CD4-positive, alpha-beta T cell treated with Interleukin-1 beta for 1 hour (primary cell): ENCODE measurements at places on chromosomes 12 and 14.
A peak's percentile ranks its signal among the peaks of the same experiment; 100 is the strongest.

GRCh38 chr12:1650260-1650977 is 21.4 kb downstream of the WNT5B start:
- no peak for DNase-seq

GRCh38 chr12:119060847-119061796 is 79.8 kb downstream of the SRRM4 start:
- DNase-seq: no peak

GRCh38 chr12:27456618-27457017 is 10.1 kb downstream of the SMCO2 start:
- no peak for DNase-seq

- no peak for DNase-seq
These were observed 93.5 kb upstream of the ETV6 start for GRCh38 chr12:11555743-11556625.

DNA sequence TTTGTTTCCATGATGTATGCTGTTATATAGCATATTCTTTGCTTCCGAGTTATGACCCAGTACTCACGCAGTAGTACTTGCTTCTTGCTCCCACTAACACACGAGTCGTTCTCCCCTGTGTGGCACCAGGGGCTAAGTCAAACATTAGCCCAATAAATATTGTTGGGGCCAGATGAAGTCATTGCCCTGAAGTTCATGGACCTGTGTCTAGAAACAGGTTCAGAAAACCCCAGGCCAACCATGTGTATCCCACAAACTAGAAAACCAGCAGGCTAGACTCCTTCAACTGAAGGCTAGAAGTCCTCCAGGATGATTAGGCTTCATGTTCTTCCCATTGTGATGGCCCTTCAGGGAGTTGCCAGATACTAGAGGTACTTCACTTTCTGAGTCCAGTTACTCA is 198.2 kb upstream of the RBM19 start:
- DNase-seq: no peak

DNA sequence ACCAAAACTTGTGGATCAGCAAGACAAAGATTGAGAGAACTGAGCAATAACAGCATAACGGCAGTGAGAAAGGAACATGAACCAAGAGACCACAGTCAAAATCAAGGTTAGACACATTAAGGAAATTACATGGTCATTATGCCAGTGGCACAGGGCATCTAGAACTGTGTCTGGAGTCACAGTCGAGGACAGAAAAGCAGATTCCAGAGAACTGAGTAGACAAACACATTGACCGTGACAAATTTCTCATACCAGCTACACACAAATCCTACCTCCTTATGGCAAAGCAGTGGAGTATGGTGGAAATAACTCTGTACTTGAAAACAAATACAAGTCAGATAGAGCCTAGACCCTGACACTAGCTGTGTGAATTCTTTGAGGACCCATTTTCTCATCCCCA is 367.3 kb downstream of the DUSP6 start:
- no peak for DNase-seq

DNA sequence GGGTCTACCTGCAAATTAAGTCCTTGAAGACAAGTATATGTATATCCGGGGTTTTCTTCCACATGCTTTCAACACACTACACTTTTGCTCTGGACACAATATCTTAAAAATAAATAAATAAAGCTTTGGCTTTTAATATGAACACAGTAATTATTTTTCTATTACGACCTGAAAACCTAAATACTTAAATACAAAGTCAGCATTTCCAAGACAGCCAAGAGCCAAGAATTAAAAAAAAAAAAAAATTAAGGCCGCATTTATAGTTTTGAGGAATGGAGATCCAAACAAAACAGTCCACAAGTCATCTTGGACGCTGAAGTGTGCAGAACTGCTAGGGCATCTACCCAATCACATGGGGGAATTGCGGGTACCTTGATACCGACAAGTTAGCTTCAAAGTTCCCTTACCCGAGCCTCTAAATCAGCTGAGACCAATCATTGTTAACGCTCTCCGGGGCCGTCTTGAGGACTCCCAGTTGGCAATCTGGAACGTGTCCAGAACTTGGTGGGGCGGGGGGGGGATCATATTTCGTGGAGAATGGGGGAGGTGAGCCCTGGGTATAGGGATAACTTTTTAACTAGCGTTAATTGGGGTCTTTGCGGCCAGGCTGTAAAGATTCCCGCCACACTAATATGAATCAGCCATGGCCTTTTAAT is 731 bp upstream of the PCNX4 start:
- DNase-seq: peak; percentile 35

DNA sequence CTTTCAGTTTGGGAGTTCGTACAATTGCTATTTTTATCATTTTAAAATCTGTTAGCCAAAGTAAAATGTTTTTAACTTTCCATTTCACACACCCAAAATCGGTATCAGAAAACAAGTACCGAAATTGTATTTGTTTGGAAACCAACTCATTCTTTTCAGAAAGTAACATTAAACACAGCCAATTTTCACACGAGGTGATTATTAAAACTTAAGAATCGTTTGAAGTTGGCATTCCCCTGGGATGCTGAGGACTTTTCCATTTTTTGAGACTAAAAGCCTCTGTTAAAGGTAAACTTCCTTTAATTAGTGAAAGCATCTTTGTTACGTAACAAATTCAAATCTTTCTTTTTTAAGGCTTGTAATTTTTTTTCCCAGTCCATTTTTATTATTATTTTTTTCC is 623.0 kb downstream of the VRK1 start:
- DNase-seq: no peak

GRCh38 chr14:86790408-86791364 is 1202.3 kb downstream of the GALC start:
- no peak for DNase-seq

GRCh38 chr14:58631732-58632131 is 6.0 kb upstream of the DACT1 start:
- DNase-seq: no peak

- no peak for DNase-seq
These were observed 85.8 kb upstream of the DYRK2 start for GRCh38 chr12:67562513-67563287.

GRCh38 chr12:58420503-58420902 is 479.1 kb downstream of the ATP23 start:
- no peak for DNase-seq

DNA sequence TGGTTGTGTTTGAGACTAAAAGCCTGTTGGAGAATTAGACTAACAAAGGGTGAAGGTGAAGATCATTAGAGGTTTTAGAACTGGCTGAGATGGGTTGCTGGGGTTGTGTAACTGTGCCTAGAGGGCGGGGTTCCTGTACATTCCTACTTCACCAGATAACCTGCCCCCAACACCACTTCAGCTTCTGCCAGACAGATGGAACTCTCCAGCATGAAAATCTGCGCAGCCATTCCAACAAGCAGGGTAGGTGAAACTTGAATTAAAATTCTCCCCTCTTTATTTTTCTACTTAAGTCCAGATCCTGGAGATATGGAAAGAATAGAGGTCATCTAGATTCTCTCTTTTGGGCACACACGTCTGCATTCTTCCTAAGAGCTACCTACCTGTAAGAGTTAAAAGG is 6.0 kb downstream of the FOXG1 start:
- DNase-seq: no peak

- DNase-seq: no peak
These were observed 32.8 kb downstream of the FMNL3 start for GRCh38 chr12:49674318-49674981.

DNA sequence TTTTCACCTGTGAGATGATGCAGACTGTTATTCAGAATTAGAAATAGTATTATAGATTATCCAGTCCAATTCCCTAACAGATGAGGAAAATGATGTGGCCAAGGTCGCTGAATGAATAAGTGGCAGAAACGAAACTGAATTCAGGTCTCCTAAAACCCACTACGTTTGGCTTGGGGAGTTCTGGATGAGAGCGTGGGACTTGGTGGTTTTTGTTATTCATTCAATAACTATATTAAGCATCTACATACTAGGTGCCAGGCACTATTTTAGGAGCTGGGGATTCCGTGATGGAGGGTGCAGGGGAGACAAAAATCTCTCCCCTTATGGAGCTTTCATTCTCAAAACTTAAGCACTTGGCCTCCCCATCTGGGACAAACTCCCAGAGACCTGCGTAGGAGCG is 813 bp upstream of the CCDC184 start:
- no peak for DNase-seq

DNA sequence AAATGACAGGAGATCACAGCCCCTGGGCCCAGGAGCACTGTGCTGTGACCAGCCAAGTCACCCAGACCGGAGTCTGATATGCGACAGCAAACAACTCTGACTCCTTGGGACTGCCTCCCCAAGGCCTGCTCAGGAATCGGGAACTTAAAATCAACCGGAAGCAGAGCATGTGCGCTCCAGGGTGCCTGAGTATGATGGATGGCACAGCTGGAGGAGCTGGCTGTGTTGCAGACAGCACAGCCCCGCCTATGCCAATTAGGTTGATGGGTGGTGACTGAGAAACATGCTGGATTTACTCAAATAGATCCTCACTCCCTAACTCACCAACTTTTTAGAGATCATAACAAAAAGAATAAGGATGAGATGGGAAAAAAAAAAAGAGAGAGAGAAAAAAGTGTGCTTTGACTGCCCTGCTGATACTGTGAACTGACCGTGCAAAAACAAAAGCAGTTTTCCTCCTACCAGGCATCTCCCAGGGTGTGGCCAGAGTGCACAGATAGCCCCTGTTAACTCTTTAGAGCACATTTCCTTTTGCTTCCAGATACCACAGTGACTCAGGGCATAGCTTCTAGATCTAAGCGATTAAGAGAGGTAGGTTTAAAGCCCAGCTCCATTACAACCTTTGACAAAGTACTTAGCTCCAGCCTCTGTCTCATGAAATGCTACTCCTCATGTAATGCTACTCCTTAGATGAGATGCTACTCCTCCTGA is 27.4 kb upstream of the STON2 start:
- DNase-seq: no peak

- no peak for DNase-seq
These were observed 329.5 kb downstream of the RPL10L start for GRCh38 chr14:46322076-46322475.

- DNase-seq: no peak
These were observed 18.0 kb downstream of the GALNT6 start for GRCh38 chr12:51373187-51373586.

GRCh38 chr12:7923241-7924236 is 12.4 kb downstream of the SLC2A3 start:
- DNase-seq: no peak

DNA sequence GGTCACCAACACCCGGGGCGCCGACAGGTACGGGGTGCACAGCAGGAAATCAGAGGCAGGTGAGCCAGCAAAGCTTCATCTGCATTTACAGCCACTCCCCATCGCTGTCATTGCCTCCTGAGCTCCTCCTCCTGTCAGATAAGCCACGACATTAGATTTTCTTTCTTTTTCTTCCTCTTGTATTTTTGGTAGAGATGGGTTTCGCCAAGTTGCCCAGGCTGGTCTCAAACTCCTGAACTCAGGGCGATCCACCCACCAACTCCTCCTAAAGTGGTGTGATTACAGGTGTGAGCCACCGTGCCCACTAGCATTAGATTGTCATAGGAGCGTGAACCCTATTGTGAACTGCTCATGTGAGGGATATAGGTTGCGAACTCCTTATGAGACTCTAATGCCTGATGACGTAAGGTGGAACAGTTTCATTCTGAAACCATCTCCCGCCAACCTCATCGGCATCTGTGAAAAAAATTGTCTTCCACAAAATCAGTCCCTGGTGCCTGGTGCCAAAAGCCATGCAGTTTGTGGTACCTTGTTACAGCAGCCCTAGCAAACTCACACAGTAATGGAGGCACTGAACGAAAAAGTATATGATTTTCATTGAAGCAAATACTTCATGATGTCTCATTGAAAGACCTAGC is 1.5 kb downstream of the STYK1 start:
- DNase-seq: peak; percentile 15

DNA sequence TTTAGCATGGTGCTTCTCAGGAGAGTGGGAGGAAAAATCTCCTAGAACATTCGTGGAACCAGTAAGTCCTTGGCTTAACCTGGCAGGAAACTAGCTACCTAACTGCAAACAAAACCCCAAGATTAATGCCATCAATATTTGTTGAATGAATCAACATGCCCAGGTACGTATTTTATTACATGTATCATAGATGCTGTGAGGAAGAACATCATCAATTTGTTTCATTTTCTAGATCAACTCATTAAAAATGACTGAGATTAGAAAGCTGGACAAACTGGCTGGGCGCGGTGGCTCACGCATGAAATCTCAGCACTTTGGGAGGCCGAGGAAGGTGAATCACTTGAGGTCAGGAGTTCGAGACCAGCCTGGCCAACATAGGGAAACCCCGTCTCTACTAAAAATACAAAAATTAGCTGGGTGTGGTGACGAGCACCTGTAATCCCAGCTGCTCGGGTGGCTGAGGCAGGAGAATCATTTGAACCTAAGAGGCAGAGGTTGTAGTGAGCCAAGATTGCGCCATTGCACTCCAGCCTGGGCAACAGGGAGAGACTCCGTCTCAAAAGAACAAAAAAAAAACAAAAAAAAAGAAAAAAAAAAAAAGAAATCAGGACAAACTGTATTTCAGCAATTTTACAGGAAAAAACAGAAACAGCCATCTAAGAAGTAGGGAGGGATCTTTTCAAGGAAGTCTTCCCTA is 88.7 kb downstream of the NTN4 start:
- no peak for DNase-seq

- no peak for DNase-seq
These were observed 34.6 kb upstream of the NID2 start for GRCh38 chr14:52103416-52103815.

- no peak for DNase-seq
These were observed 219.3 kb upstream of the EEA1 start for GRCh38 chr12:93148412-93148811.

DNA sequence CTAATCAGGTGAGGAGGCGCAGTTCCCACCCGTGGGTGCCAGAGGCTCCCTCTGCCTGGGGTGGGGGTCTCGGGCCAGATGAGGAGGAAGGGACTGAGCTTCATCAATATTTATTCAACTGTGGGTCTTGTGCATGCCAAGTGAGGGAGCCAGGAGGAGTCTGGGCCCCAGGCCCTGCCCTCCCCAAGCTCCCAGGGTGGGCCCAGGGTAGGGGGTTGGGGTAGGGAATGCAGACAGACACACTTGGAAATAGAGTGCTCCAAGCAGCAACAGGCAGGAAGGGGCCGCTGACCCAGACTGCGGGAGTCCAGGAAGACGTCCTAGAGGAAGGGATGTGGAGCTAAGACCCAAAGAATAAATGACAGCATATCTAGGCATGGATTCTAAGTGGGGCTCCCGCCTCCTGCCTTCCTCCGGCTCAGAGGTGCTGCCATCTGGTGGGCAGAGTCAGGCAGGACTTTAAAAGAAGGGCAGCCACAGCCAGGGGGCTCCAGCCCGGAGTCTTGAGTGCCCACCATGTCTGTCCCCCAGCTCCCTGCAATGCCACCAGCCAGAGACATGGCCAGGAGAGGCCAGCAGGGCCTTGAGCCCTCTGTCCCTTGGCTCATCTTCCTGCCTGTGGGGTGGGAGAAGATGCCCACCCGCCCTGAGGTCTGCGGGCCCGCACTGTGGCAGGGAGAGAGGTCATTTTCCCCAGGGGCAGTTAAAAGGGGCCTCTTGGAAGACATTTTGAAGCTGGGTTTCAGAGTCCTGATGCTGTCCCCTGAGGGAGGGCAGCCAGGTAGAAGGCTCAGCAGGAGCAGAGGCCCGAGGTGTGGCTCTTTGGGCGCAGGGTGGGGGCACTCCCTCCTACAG is 70.1 kb downstream of the PHETA1 start:
- DNase-seq: peak; percentile 30

GRCh38 chr12:57836442-57837375 is 9.8 kb downstream of the CTDSP2 start:
- peak; percentile 48 for DNase-seq
